ENCODE measurements at places on chromosomes 16 and 17. TPM values are rescaled to one million over a fixed set of nuclear protein-coding genes. Genes with fewer than 3 reads are reported as not detected.

MILR1 gene
- not detected for total RNA-seq

CLEC10A gene
- 3.8 TPM for total RNA-seq

TMEM238L gene
- not detected for total RNA-seq

CNGB1 gene
- not detected for total RNA-seq

ENPP7 gene
- total RNA-seq, result not detected

ZNF594 gene
- total RNA-seq, result 8.4 TPM

AIPL1 gene
- total RNA-seq, result not detected

TNP2 gene
- not detected for total RNA-seq

SHISA6 gene
- total RNA-seq, result 1.4 TPM

MPP2 gene
- total RNA-seq, result 20.9 TPM

TOM1L1 gene
- total RNA-seq, result 28.4 TPM

KCNG4 gene
- total RNA-seq, result not detected

TAOK1 gene
- total RNA-seq, result 62.1 TPM

AATK gene
- total RNA-seq, result 21.6 TPM

C1QTNF1 gene
- 50.8 TPM for total RNA-seq

NPIPB13 gene
- total RNA-seq, result 4.3 TPM

KCNH4 gene
- total RNA-seq, result 0.16 TPM

All from gastroesophageal sphincter (tissue), 4 donors.